SK-N-SH (cell line): ENCODE measurements at places on chromosomes 2 and 18.

GRCh38 chr18:25831301-25831701 is 259.1 kb downstream of the SS18 start:
- DNase-seq, result no peak

- no peak for DNase-seq
Observed at GRCh38 chr2:230671117-230671516, 41.5 kb upstream of the CAB39 start.

DNA sequence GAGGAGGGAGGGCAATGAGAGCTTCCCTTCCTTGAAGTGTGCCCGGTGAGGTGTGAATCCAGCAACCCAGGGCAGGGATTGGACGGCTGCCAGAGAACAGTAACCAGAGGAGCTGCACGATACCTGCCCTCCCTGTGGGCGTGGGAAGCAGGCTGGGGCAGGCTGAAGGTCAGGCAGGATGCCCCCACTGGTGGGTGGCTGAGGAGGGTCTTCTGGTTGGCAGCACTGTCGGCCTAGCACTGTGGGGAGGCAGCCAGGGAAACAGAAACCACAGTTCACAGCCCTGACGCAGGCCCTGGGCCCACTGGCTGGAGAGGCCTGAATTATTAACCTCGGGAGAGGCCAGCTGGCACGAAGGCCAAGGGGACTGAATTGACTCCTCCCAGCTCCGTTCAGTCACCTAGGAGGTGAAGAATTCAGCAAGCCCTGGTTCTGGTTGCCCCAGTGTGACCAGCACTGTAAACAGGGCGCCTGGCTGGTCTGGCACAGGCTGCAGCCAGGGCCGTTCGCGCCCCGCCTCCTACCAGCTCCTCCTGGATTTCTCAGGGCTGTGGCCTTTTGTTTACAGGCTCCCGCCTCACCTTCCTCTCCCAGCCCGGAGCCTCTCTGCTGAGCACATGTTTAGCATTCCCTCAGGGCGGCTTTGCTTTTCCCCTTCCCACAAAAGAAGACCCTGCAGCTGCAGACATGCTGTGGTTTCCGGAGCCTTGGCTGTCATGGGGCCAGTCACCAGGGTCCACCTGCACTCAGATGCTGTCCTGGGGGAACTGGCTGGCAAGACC is 97.8 kb downstream of the B3GNT2 start:
- peak; percentile 48 for DNase-seq

- DNase-seq, result no peak
Observed at GRCh38 chr18:75160364-75160763, 48.6 kb downstream of the PTGR3 start.

DNA sequence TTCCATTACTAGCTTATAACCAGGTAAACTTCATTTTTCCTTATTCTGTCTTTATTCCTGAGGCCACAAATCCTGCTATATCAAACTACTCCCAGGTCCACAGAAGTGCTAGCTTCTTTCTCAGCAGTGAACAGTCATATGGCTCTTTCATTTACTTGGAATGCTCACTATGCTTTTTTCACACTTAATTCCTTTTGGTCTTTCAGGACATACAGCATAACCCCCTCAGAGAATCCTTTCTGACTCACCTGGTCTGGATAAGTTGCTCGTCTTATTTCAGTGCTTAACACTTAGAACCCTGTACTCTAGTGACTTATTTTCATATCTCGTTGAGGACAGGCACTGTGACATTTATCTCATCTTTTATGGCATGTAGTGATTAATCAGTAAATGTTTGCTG is 325.0 kb upstream of the UBE2E3 start:
- DNase-seq, result no peak
